Psoas muscle (tissue), 8 donors: ENCODE measurements at places on chromosomes 1 and 21. TPM values are rescaled to one million over a fixed set of nuclear protein-coding genes. Genes with fewer than 3 reads are reported as not detected.

GRCh38 chr21:36626791-36627190 is 72.1 kb upstream of the SIM2 start:
- no peak for DNase-seq

GRCh38 chr1:232132572-232132971 is 497.4 kb downstream of the SIPA1L2 start:
- DNase-seq, result no peak

DNA sequence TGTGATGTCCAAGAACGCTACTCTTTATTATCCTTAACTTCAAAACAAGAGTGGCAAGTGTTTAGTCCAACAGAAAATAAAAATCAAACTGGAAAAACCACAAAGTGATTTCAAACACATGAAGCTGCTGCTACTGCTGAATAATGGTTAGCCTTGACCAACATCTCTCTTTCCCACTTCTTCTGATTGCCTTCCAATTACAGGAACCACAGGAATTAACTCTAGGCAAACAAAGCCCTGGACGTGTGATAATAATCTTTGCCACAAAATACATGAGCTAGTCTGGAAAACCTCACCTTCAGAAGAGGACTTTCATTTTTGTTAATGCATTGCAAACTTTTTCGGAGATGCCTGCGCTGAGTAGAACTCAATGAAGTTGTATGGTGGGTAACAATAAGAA is 48.6 kb upstream of the COL11A1 start:
- DNase-seq, result no peak

GRCh38 chr21:45401916-45402900 is 2.8 kb upstream of the COL18A1 start:
- DNase-seq, result peak; percentile 6

DNA sequence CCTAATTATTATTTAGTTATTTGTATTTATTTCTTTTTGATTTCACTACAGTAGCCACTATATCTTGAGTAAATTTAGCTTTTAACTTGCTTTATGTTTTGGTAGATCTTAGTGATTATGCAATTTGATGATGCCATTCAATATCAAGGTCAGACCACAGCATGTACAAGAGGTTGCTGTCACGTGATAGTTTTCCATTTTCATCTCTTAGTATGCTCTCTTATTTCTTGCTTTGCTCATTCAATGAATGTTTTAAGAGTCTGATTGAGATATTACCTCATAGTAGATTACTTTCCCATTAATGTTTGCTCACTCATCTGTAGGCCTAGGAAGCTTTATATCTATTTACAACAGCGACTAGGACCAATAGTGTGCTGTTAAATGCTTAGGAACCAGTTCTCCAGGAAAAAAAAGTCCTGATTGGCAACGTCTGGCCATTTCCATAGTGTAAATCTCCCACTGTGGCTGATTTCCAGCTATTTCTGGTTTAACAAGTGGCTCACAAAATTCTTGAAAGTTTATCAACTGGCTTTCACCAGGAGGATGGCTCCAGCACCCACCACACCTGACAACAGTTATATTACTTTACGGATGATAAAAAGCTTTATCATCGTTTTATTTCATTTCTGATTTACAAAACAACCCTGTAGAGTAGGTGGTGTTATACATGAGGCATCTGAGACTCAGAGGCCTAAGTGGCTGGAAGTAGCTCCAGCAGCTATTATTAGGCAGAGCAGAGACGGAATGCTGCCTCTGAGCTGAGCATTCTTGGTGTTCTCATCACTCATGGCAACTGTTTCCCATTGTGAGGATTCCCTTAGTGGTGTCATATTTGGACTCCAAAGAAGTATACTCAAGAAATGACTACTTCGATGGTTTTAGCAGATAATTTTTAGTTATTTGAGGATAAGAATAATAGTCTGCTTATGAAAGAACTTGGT is 235.2 kb downstream of the DISC1 start:
- DNase-seq, result no peak

- peak; percentile 68 for DNase-seq
Observed at GRCh38 chr1:27395441-27396195, 3.2 kb downstream of the GPR3 start.

Gene CFHR1
- not detected for total RNA-seq
